ENCODE measurements at places on chromosomes 12 and 14. TPM values are rescaled to one million over a fixed set of nuclear protein-coding genes. Genes with fewer than 3 reads are reported as not detected.

Gene MTERF2
- 15.1 TPM for total RNA-seq

Gene AMHR2
- not detected for total RNA-seq

Gene SLCO1A2
- not detected for total RNA-seq

Gene NGB
- not detected for total RNA-seq

Gene DCAF5
- total RNA-seq = 99.2 TPM

Gene CISTR
- total RNA-seq = not detected

Gene CD69
- 739 TPM for total RNA-seq

Gene CGRRF1
- total RNA-seq = 25.4 TPM

Gene SERPINA5
- total RNA-seq = not detected

DNA sequence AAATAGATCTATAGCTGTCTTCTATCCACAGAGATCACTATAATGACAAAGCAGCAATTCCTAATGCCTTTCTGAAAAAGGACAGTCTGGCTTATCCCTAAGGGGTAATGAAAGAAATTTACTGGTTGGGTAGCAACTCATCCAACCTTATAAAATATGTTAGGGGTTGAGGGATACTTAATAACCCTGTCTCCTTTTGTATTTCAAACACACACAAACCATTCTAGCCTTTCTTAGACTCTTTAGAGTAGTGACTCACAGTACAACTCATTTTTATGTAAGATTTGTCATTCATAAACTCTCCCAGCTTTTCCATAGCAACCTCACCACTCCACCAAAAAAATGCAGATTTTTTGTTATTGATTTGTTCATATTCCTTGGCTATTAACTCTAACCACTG is 167.9 kb downstream of the FSCB start:
- no peak for DNase-seq

GRCh38 chr14:22554498-22555383 is 34.3 kb downstream of the DAD1 start:
- peak; percentile 53 for DNase-seq

- DNase-seq = no peak
Measured at GRCh38 chr12:42854826-42855225, 265.3 kb upstream of the PRICKLE1 start.

- peak; percentile 36 for DNase-seq
Measured at GRCh38 chr12:92403210-92404175, 257.8 kb upstream of the BTG1 start.

DNA sequence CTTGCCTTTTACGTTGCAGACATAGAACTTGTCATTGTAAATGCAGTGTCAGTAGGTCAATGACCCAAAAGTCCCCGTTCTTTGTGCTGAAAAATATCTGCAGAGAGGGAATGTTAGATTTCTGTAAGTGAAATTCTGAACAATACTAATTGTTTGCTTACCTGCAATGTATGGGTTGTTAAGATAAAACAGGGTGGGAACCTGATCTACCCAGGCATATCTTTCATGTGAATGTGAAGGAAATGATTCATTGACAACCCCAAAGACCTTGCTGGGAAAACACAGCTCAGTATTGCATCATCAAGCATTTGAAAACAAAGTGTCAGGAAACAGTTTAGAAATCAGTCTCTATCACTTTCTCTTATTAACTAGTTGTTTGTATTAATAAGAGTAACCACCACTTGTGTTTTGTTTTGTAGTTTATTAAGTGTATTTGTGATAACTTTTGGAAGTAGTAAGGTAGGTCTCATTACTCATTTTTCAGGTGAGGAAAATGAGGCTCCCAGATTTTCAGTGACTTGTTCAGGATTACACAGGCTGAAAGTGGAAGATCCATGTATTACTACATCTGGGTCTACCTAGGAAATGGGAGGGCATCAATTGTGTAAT is 57.9 kb upstream of the SLC38A2 start:
- peak; percentile 40 for DNase-seq

- no peak for DNase-seq
Measured at GRCh38 chr12:65313719-65314317, 35.3 kb downstream of the MSRB3 start.

DNA sequence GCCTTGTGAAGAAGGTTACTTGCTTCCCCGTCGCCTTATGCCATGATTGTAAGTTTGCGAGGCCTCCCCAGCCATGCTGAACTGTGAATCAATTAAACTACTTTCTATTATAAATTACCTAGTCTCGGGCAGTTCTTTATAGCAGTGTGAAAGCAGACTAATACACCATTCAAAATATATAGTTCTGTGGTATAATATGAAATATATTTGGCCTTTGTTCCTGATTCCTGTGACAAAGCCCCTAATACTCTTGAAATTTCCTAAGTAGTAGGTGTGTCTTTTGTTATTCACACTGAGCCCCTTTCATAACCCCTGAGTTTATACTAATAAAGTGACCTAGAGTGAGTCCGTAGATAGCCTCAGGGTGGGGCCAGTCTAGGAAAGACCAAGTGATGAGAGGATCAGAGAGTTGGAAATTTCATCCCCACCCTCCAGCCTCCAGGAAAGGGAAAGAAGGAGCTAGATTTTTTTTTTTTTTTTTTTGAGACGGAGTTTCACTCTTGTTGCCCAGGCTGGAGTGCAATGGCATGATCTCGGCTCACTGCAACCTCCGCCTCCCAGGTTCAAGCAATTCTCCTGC is 19.4 kb upstream of the STRN3 start:
- no peak for DNase-seq

DNA sequence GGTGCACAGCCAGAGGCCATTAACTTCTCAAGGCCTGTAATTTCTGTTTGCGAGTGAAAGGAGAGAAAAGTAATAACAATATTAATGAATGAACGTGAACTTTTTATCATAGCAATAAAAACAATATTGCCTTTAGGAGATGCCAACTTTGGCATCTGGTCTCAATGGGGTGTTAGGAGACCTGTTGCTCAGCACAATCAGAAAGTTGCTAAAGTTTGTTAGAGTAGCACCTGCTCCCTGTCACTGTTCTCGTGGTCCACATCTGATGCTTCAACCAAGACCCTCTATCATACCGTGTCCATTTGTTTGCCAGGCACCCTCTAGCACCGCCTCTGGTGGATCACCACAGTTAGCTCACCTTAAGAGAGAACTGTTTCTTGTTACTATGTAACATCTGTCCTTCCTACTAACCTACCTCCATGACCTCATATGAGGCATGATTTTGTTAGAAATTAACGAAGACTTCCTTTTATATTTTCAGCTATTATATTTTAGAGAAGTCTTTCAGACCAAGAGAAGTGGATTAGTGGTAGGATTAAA is 12.5 kb upstream of the CLEC4E start:
- DNase-seq = no peak
